ENCODE measurements at places on chromosomes 1 and 21. TPM values are rescaled to one million over a fixed set of nuclear protein-coding genes. Genes with fewer than 3 reads are reported as not detected.

Gene PHC2
- 74.8 TPM for total RNA-seq

Gene PROK1
- not detected for total RNA-seq

GRCh38 chr1:213947200-213947801 is 40.5 kb upstream of the PROX1 start:
- peak; percentile 40 for DNase-seq

DNA sequence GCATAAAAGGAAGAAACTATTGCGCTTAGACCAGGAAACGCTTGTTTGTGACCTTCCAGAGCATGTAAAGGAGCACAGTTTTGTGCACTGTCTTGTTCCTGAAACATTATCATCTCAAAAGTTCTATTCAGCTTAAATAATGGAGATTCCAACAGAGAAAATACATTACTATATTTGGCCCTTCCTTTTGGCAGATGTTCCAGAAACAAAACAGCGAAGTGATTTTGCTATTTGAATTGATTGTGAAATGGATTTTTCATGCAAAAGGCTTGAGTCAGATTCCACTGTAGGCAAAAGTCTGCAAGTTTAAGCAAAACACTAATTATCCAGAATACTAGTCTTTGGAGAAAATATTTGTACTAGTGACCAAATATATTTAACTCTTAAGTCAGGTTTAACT is 80.3 kb upstream of the PTBP2 start:
- no peak for DNase-seq

DNA sequence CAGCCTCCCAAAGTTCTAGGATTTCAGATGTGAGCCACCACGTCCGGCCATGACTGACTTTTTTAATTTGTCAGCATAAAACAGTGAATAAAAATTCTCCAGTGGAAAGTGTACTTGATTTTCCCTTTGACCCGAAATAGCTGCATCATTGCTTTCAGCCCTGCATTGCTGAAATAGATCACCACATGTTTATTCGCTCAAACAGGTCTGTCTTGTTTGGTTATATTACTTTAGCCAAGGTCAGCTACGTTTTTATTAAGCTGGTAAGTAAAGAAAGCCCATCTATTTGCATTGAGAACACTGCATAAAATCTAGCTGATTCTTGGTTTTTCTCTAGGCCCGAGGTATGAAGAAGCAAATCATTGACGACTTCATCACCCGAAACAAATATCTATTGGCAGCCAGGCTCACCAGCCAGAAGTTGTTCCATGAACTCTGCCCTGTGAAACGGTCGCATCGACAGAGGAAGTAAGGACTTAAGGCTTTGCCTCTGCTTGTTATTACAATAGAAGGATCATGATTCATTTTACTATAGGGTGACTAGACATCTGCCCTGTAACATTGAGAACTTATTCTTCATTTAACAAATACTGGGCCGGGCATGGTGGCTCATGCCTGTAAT is 25.6 kb downstream of the AGMAT start:
- DNase-seq = peak; percentile 57

DNA sequence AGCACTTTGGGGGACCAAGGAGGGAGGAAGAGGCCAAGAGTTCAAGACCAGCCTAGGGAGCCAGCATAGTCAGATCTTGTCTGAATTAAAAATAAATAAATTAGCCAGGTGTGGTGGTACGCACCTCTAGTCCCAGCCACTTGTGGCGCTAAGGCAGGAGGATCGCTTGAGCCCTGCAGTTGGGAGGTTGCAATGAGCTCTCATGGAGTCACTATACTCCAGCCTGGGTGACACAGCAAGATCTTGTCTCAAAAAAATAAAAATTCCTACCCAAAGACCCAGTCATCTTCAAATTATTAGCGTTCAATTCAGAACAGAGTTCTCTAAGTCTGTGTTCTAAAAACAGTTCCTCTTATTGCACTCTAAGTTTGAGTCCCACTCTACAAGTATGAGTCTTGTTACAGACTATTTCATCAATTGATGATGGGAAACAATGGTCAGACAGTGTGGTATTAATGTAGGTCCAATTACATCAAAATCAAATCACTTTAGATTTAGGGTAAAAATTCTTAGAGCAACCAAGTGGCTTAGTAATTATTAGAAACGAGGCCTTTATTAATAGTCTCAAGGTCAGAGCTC is 6.9 kb downstream of the FOXJ3 start:
- DNase-seq = no peak

GRCh38 chr21:35905096-35905962 is 155.0 kb downstream of the SETD4 start:
- DNase-seq = no peak

- DNase-seq = no peak
Measured at GRCh38 chr1:223175032-223175431, 32.0 kb upstream of the TLR5 start.
